Dermis blood vessel endothelial cell (primary cell): ENCODE measurements at places on chromosomes 5 and 9. TPM values are rescaled to one million over a fixed set of nuclear protein-coding genes. Genes with fewer than 3 reads are reported as not detected.

Gene NCS1
- 8.2 and 12.3 TPM in 2 replicates for total RNA-seq

Gene C1QTNF2
- 0.17 and 0.28 TPM in 2 replicates for total RNA-seq

Gene ARHGEF37
- total RNA-seq, result 13.6 and 16.0 TPM in 2 replicates

Gene OXCT1
- total RNA-seq, result 21.6 and 66.5 TPM in 2 replicates

Gene PCDHA10
- total RNA-seq, result 0.09 and 0.17 TPM in 2 replicates

Gene ORM2
- not detected in 2 replicates for total RNA-seq

Gene UNC13B
- 39.7 and 48.1 TPM in 2 replicates for total RNA-seq

Gene ADAMTS19
- total RNA-seq, result not detected in 2 replicates

Gene PAIP1
- 88.2 and 139 TPM in 2 replicates for total RNA-seq

Gene ADGRV1
- under 0.01 and 0.14 TPM in 2 replicates for total RNA-seq

Gene F12
- total RNA-seq, result 0.85 and 1.3 TPM in 2 replicates

Gene RNF180
- 3.2 and 6.1 TPM in 2 replicates for total RNA-seq

Gene CACNA1B
- 0.09 and 0.17 TPM in 2 replicates for total RNA-seq

Gene OBP2B
- total RNA-seq, result not detected in 2 replicates

Gene DNLZ
- total RNA-seq, result 15.4 and 34.5 TPM in 2 replicates

Gene CYLC2
- total RNA-seq, result not detected in 2 replicates

Gene SH3TC2
- total RNA-seq, result 18.0 and 60.6 TPM in 2 replicates

Gene PTGER4
- 12.3 and 23.5 TPM in 2 replicates for total RNA-seq

Gene LRRC70
- 48.4 and 60.8 TPM in 2 replicates for total RNA-seq

Gene ANKDD1B
- 0.68 and 1.1 TPM in 2 replicates for total RNA-seq

Gene NPR3
- 0.65 and 1.5 TPM in 2 replicates for total RNA-seq

Gene PCDHB7
- 0.68 and 0.74 TPM in 2 replicates for total RNA-seq

Gene DAP
- total RNA-seq, result 36.2 and 89.6 TPM in 2 replicates
